ENCODE measurements at places on chromosomes 7 and 10.
A peak's percentile ranks its signal among the peaks of the same experiment; 100 is the strongest.

GRCh38 chr10:61847640-61848039 lies 53.9 kb upstream of the ARID5B start:
- no peak for DNase-seq

DNA sequence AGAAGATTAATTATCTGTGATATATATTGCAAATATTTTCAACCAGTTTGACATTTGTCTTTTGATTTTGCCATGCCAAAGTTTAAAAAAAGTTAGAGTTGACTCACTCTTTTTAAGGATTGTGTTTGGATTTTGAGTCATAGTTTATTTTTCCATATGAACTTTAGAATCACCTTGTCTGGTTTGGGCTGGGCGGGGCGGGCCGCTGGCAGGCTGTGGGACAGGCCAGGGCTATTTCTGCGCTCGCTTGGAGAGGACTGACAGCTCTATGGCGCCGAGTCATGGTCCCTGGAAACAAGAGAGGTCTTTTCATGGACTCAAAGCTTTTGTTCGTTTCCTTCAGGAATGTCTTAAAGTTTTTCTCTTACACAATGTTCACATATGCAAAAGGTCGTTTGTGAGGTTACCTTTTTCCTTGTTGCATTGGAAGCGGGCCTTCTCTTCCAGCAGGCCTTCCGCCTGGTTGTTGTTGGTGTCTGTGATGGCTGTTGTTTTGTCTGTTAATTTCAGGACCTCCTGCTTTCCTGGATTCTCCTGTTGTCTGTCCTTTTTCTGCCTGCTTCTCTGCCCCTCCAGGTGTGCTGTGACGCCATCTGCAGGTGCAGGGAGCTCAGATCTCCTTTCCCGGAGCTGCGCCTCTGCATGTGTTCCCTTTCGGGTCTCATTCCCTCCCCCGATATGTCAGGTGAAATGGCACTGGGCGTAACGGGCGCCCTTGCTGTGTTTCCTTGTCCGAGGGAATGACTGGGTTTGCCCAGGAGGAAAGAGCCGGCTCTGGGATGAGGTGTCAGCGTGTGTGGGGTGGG lies 53.8 kb downstream of the INPP5A start:
- no peak for DNase-seq

GRCh38 chr7:137685433-137686164 lies 161.2 kb downstream of the DGKI start:
- no peak for DNase-seq

DNA sequence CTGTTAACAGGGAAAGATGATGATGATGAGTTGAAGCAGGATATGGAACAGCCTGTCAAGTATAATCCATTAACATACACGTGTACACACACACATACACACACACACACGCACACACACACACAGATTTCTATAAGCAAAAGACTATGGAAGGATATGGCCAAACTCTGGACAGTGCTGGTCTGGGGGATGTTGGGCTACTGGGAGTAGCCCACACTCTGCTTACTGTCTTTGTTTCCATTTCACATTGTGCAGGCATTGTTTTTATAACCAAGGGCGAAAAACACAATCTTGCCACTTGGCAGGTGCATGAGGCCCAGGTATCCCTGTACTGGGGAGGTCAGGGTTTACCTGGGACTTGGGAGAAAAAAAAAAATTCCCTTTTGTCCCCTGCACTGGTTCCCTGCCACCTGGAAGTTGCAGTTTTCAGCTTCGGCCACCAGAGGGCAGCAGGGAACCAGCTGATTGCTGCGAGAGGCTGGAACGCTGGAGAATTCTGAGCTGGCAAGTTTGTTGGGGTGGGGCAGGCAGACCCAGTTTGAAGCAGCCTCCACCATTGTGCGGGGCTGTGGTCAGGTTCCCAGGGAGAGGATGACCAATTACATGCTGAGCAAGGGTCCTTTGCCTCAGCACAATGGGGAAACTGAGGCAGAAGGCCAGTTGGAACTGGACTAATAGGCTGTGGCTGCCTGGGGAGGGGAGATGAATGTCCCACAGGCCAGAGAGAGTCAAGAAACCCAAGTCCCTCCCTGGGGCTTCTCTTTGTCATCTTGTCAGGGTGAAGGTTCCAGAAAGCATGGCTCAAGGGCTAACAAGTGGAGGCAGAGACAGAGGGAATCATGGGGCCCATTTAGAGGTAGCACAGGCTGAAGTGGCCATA lies 27.3 kb downstream of the PPIF start:
- peak; percentile 80 for DNase-seq

GRCh38 chr10:49282879-49283341 lies 16.1 kb upstream of the C10orf71 start:
- DNase-seq: no peak

DNA sequence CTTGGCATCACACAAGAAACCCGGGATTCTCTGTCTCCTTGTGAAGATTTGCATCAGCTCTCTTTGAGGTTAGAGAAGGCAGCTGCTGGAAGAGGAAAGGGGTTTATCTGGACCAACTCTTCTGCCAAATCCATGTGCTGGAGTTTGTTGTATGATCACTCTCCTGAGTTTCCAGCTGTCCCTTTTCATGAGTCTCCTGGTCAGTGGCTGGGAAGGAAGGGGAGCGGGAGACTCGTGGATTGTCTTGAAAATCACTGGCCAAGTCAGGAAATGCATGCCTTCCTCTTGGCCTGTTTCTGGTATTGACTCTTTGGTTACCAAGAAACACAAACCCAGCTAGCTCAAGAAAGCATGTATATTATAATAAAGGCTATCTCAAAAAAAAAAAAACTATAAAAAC lies 38.8 kb downstream of the TACR2 start:
- DNase-seq: no peak
